CD4-positive, alpha-beta T cell treated with Interleukin-17A for 4 hours (primary cell): ENCODE measurements at places on chromosomes 13 and 19.

- no peak for DNase-seq
Observed at GRCh38 chr13:43669964-43670363, 116.8 kb downstream of the ENOX1 start.

DNA sequence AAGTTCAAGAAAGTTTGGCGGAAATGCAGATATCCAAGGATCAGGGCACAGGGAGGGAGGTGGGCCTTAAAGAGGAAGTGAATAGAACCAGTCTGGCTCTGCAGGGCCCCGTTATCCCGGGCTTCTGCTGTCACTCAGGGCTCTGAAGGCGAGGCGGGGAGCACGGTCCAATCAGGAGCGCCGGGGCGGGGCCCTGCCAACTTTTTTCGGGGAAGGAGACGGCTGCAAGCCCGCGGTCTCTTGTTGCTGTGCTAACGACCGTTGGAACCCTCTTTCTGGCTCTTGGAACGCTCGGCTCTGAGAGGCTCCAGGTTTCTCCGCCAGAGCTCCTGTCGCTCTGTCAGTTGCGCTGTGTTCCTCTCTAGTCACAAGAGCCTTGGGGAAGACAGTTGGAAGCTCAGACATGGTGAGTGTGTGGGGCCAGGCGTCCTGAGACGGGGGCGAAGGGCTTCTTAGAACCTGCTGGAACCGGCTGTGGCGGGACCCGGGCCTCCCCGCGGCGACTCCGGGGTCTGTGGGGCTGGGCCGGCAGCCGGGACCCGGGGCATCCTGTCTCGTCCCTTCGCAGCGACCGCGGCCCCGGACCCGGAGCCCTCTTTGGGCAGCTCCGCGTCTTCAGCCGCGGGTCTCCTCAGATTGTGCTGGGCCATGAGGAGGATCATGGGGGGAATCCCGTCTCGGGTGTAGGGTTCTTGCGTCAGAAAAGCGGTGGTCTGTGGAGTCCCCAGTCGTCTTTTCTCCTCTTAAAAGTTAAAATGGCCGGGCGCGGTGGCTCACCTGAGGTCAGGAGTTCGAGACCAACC is 27.7 kb downstream of the ZNF844 start:
- peak; percentile 61 for DNase-seq

DNA sequence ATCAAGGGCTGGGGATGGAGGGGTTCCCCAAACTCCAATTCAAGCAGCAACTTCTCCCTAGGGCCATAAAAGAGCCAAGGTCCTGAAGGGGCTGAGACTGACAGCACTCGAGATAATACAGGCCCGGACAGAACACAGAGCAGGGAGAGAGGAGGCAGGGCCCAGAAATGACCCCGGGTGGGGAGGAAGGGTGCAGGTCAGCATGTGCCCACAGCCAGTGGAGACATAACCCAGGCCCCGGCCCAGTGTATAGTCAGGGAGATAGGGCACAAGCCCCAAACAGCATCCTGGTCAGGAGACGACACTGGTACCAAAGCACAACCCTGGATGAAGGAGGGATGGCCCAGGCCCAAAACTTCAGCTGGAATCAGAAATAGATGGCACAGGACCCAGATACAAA is 28.6 kb upstream of the ATP1A3 start:
- DNase-seq = no peak

- DNase-seq = no peak
Observed at GRCh38 chr13:71605744-71606143, 261.3 kb downstream of the DACH1 start.

DNA sequence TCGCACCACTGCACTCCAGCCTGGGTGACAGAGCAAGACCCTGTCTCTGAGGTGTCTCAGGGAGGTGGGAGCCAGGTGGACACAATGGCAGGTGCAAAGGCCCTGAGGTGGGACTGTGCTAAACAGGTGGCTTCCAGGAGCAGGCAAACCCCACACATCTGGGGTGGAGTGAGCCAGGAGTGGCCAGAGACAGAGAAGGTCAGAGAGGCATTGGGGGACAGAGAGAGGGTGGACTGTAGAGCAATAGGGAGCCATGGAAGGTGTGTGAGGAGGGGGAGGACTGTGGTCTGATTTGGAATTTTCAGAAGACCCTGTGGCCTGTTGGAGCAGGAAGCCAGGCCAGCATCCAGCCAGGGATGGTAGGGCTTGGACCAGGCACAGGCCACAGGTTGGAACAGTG is 4.7 kb downstream of the MEF2B start:
- DNase-seq = no peak

GRCh38 chr19:40646743-40647254 is 43.7 kb downstream of the NUMBL start:
- DNase-seq = no peak

DNA sequence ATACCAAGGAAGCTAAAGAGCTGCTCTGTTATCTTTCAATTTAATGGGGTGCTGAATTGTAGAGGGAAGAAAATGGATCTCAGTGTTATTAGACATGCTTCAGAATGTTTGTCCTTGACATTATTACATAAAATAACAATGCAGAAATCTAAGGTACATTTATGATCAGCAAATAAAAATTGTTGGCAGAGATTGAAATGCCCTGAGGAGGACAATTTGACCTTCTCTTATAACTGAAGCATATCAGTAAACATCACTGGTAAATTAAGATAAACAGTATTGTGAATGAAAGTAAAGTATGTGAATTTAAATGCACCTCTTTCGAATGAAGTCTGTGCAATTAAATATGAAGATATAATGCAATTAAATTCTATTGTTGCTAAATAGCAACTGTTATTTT is 1362.1 kb upstream of the ATXN8OS start:
- DNase-seq = no peak

DNA sequence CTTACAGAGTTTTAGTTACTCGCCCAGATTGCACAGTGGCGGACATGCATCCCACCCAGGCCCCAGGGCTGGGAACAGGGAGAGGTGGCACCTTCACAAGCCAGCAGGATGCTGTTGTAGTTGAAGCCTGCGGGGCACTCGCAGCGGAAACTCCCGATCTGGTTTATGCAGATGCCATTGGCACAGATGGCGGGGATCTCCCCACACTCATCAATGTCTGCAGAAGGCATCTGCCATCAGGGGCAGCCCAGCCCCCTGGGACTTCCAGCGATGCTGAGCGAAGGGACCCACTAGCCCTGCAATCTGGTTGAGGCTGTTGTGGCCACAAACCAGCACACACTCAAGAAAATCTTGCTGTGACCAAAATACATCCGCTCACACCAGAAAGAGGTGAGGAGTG is 44.6 kb downstream of the CCL25 start:
- DNase-seq = no peak

GRCh38 chr19:16315825-16316505 is 8.7 kb upstream of the KLF2 start:
- no peak for DNase-seq

DNA sequence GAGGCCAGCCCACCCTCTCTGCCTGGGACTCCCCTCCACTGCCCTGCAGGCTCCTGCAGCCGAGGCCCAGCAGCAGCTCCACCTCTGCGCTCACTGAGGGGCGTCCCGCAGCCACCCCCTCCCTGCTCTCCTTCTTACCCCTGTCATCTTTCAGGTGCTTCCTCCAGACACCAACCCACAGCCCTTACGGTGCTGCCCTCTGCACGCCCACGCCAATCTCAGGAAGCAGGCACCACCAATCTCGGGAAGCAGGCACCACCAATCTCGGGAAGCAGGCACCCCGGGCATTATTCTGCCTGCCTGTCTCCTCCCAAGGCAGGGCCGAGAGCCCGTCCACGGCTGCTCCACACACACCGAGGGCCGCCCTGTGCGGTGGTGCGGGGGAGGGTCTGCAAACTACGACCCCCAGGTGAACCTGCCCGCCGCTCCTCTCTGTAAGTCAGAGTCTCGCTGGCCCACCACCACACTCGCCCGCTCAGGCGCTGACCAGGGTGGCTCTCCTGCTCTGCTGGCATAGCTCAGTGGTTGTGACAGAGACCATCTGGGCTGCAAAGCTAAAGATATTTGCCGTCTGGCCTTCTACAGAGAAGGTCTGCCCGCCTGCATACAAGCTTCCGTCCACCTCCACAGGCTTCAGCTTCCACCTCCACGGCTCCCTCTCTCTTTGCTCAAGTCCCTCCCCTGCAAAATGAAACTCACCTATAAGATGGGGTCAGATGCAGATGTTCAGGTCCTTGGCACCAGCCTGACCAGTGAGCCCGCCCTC is 2.9 kb downstream of the LSM7 start:
- DNase-seq = no peak

GRCh38 chr19:53041366-53041765 is 3.2 kb upstream of the ERVV-2 start:
- no peak for DNase-seq

- DNase-seq = no peak
Observed at GRCh38 chr19:16470541-16470910, 1.2 kb downstream of the EPS15L1 start.

DNA sequence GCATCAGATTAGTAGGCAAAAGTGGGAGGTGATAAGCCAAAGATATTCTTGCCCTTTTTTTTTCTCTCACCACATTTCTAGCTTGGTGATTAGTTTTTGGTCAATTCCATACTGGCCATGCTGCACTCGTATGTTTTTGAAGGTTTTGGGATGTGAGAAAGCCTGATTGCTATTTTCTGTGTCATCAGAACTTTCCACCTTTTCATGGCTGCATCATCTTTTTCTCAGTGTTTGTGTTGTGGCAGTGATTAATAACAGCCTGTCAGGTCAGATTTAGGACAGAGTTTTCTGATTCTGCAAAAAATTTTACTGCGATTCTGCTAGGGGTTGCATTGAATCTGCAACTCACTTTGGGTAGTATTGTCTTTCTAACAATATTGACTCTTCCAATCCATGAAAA is 32.9 kb downstream of the PSG1 start:
- no peak for DNase-seq

DNA sequence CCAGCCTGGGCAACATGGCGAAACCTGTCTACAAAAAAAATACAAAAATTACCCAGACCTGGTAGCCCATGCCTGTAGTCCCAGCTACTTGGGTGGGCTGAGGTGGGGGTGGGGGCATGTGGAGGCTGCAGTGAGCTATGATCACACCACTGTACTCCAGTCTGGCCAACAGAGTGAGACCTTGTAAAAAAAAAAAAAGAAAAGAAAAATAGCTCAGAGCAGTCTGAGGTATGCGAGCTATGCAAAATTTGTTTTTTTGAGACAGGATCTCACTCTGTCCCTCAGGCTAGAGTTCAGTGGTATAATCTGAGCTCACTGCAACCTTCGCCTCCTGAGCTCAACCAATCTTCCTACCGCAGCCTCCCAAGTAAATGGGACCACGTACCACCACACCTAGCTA is 7.1 kb upstream of the TOMM40 start:
- no peak for DNase-seq

DNA sequence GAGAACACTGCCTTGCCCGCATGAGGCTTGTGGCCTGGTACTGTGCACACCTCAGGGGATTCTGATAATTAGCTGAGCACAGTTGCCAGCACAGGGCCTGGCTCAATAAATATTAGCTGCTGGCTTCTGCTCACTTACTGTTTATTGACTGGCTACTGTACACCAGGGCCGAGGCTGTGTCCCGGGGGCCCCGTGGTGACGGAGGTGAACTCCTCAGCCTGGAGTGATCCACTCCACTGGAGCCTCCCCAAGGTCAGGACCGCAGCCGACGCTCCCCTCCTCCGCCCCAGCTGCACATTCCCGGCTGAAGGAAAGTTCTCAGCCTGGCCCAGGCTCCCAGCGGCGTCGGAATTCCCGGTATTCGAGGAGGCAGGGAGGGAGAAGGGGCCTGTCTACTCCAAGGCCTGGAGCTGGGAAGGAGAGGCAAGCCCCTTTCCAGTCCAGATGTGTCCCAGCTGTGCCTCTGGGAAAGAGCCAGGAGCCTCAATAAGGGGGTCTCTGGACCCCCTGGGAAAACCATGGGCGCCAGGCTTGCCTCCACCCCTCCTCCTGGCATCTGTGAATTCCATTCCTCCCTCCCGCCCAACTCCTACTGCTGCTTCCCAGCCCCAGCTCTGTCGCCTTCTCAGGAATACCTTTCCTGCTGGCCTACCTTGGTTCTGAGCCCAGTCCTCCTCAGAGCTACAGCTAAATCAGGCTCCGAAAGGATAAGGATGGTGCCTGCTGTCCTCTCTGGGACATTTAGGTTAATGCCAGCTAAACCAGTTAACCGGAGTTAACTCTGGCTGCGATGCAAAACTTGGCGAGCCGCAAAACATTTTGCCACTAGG is 7.3 kb downstream of the RPS16 start:
- DNase-seq = no peak

- DNase-seq = no peak
Observed at GRCh38 chr13:113801289-113801961, 42.4 kb downstream of the TMEM255B start.

- no peak for DNase-seq
Observed at GRCh38 chr13:114211446-114212157, 23.1 kb upstream of the CDC16 start.

DNA sequence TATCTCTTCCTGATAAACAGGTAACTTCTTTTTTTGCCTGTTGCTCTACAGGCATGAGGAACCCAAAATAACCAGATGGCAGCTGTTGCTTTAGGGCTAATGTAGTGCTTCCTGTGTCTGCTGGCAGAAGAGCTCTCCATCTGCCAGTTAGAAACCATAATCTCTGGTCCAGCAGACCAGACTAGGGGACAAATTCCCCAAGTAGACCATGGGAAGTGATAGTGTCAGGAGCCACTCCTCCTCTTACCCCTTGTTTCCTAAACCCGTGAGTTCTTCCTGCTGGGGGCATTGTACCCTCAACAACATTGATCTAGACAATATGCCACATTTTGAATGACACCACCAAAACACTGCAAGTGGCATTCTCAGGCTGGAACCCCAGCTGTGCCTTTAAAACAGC is 135.9 kb downstream of the DLEU7 start:
- DNase-seq = no peak

DNA sequence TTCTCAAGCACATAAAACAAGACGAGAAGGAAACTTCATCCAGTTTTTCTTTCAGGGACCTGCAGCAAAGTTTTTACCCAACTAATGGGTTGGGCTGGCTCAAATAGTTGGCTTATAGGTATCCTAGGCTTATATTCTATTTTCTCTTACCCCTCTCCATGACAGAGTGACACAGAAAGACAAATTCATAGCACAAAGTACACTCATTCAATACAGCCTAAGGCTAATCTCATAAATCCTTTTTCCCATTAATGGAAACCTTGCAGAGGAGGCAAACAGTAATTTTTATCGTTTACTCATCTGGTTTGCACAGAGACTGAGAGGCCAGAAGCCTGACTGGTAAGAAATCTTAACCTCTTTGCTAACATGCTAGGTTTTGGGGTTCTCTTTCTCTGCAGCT is 1589.9 kb downstream of the SLITRK1 start:
- no peak for DNase-seq

GRCh38 chr19:525029-525428 is 6.5 kb upstream of the CDC34 start:
- DNase-seq = no peak

DNA sequence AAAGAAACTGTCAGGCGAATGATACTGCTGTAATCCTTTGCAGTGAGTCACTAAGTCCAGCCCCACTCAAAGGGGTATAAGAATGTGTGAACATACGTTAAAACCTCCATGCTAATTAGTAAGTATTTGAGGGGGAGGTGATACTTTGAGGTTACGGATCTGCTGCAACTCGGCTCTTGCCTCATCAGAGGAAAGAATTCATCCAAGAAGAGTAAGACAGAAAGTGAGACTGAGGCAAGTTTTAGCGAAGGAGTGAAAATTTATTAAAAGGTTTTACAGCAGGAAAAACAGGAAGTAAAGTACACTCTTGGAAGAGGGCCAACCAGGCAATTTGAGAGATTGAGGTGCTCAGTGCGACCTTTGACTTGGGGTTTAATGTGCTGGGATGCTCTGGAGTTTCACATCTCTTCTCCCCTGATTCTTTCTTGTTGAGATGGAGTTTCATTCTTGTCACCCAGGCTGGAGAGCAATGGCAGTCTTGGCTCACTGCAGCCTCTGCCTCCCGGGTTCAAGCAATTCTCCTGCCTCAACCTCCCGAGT is 9.8 kb downstream of the CLEC4M start:
- peak; percentile 37 for DNase-seq
